H9 (cell line): ENCODE measurements at places on chromosomes 12 and 14.
A peak's percentile ranks its signal among the peaks of the same experiment; 100 is the strongest.

DNA sequence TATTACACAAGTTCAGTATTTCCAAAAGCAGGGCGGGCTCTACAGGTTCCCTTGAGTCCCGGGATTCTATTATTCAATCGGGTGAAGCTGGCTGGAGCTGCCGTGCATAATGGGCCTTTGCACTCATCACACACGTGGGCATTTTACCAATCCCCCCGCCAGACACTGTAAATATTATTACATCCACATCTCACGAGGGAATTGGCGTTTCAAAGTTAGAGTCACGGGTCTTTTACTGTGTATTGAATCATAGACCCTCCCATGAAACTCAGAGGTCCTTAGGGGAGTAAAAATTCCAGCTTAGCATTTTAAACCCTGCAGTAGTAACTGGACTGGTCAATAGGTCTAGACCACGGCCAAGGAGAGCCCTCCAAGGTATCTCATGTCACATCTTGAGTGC, 70.3 kb downstream of the MAP1LC3B2 start:
- no peaks in the 10 kb centered on the region for H3K27me3 ChIP-seq
- no peak overlapping the region for H3K4me3 ChIP-seq

DNA sequence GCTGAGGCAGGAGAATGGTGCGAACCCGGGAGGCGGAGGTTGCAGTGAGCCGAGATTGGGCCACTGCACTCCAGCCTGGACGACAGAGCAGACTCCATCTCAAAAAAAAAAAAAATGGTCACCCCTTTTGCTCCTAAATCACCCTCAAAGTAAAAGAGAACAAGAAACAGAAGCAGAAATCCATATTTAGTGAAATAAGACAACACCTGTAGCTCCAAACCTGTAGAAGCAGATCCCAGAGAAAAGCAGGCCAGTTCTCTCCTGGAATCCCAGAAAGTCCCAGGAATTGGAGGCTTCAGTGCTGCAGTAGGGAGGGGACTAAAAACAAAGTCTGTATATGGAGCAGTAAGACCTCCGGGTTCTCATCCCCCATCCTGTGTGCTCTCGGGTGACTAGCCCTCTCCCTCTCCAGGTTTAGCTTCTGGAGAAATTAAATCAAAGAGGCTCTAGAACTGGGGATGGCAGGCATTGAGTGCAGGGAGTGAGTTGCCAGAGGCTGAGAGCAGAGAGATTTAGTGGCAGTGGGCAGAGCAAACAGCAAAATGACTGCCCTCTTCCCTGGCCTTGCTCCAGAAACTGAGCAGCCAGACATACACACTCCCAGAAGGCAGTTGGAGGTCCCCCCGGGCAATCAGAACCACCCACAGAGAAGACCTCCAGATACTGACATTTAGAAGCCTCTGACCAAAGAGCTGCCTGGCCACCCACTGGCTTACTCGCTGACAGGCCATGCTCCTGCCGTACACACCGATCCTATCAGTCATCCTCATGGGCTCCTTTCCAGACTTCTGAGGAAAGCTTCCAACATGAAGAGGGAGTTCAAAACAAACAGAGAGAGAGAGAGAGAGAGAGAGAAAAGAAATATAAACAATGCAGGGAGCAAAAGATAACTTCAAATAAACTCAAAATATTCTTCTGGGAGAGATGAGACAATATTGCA, 6.3 kb upstream of the MLXIP start:
- DNase-seq, result no peak
- no peaks in the 10 kb centered on the region for H3K4me1 ChIP-seq
- no peaks in the 10 kb centered on the region for H3K27me3 ChIP-seq
- H3K27ac ChIP-seq, result no peak overlapping the region

- H3K36me3 ChIP-seq, result peaks cover 17% of the 10 kb centered on the region
- no peak overlapping the region for H3K27ac ChIP-seq
- H3K4me1 ChIP-seq, result peaks cover 2% of the 10 kb centered on the region; the same call in 1 of the 2 replicates
- no peak for DNase-seq
- no peaks in the 10 kb centered on the region for H3K27me3 ChIP-seq
These were observed 113.7 kb downstream of the PTPRR start for GRCh38 chr12:70806827-70807226.

DNA sequence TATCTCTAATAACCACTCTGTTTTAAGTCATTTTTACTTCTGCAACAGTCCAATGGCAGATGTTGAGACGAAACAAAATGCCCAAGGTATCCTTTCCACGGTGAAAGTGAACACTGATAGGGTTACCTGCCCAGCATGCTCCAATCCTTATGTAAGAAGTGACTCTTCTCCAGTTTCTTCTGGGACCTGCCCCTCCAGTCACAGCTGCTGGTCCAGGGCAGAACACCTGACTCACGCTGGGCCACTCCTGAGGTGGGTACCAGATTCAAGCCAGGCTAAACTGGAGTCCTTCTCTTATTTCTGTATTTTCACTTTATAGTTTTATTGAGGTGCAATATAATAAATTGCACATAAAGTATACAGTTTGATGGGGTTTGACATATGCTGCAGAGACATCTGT, 16.7 kb downstream of the NT5DC3 start:
- H3K27ac ChIP-seq, result no peak overlapping the region
- no peaks in the 10 kb centered on the region for H3K27me3 ChIP-seq
- H3K36me3 ChIP-seq, result peaks cover 15% of the 10 kb centered on the region
- no peak overlapping the region for H3K4me3 ChIP-seq

DNA sequence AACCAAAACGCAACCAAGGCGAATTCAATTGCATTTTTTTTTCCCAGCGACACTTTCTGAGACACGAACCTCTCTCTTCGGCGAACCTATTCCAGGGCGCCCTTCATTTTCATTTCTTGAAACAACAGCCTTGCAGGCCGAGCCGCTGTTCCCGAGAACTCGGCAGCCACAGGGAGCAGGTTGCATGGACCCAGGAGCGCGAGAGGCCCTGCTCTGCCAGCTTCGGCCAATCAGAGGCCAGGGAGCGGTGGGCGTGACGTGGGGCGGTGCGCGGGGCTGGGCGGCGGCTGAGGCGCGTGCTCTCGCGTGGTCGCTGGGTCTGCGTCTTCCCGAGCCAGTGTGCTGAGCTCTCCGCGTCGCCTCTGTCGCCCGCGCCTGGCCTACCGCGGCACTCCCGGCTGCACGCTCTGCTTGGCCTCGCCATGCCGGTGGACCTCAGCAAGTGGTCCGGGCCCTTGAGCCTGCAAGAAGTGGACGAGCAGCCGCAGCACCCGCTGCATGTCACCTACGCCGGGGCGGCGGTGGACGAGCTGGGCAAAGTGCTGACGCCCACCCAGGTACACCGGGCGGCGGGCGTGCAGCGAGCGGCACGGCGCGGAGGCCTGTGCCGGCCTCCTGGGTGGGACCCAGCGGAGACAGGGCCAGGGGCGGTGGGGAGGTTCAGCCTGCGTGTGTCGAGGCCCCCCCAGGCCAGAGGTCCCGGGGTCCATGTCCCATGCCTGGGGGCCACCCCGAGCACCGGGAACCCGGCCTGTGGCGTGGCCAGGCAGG, at the start of gene PEBP1:
PEBP1 (plus strand) TSS at position 337 of the 771 bp plus-strand sequence; CDS start at position 423, 86 bp downstream.
- H3K27ac ChIP-seq, result no peak within 1 kb of the TSS
- no peaks in the 10 kb centered on the region for H3K27me3 ChIP-seq
- peak; percentile 95 for DNase-seq
- peaks cover 34% of the 10 kb centered on the region for H3K36me3 ChIP-seq
- H3K4me3 ChIP-seq, result peak within 1 kb of the TSS; percentile 89

- H3K4me1 ChIP-seq, result no peaks in the 10 kb centered on the region; the same call in 1 of the 2 replicates
- no peak for DNase-seq
- H3K4me3 ChIP-seq, result no peak overlapping the region
- no peak overlapping the region for H3K27ac ChIP-seq
These were observed 61.4 kb upstream of the BEGAIN start for GRCh38 chr14:100648474-100649172.

- DNase-seq, result peak; percentile 86
- no peaks in the 10 kb centered on the region; the same call in 1 of the 2 replicates for H3K4me1 ChIP-seq
- H3K27ac ChIP-seq, result no peak within 1 kb of the TSS
- 0 out of 2 replicates have a peak, but pooled peaks cover 3% of the 10 kb centered on the region for H3K27me3 ChIP-seq
These were observed at the start of gene GLT8D2 for GRCh38 chr12:104049903-104050356. Gene GLT8D2, minus strand, starts transcription at chr12:104050187. Its CDS starts 30,539 bp downstream, at chr12:104019648.

- DNase-seq, result no peak
- H3K4me3 ChIP-seq, result no peak overlapping the region
- H3K27me3 ChIP-seq, result no peaks in the 10 kb centered on the region
- no peak overlapping the region for H3K27ac ChIP-seq
These were observed 62.6 kb downstream of the SEL1L start for GRCh38 chr14:81471062-81471461.

GRCh38 chr12:130813436-130813835, 25.6 kb downstream of the STX2 start:
- H3K4me3 ChIP-seq, result no peak overlapping the region
- DNase-seq, result peak; percentile 81
- no peaks in the 10 kb centered on the region for H3K27me3 ChIP-seq
- H3K4me1 ChIP-seq, result peaks cover 6% of the 10 kb centered on the region; the same call in 1 of the 2 replicates
- H3K36me3 ChIP-seq, result peaks cover 38% of the 10 kb centered on the region

DNA sequence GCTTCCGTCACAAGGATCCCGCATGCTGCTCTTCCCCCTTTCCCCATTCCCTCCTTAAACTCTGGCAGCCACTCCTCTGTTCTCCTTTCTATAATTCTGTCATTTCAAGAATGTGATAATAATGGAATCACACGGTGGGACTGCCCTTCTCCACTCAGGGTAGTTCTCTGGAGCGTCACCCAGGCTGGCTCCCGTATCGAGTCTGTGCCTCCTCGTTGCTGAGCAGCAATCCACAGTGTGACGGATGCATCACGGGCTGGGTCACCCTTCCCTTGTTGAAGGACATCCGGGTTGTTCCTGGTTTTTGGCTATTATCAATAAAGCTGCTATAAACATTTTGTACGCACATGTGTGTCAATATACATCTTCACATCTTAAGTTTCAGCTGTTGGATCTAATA, 5.7 kb upstream of the SYNE3 start:
- peaks cover 4% of the 10 kb centered on the region; the same call in 1 of the 2 replicates for H3K27me3 ChIP-seq
- no peak overlapping the region for H3K4me3 ChIP-seq
- no peak for DNase-seq

- H3K27ac ChIP-seq, result no peak overlapping the region
- no peak for DNase-seq
- H3K4me1 ChIP-seq, result no peaks in the 10 kb centered on the region
- H3K36me3 ChIP-seq, result no peaks in the 10 kb centered on the region
These were observed 3.0 kb downstream of the KRT5 start for GRCh38 chr12:52517005-52517835.

DNA sequence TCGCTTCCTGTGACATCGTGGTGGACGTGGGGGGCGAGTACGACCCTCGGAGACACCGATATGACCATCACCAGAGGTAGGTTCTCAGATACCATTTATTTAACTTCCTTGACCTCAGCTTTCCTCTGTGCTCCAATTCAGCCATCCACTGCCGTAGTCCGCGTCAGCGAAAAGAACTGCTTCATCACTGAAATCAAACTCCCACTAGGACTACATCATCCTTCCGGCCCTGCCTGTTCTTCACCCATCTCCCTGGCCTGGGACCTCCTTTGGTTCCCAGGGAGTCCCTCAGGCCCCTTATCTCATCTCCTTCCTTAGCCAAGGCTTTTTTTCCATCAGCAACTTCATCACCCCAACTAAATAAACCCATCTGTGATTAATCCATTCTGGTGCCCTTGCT, 692 bp downstream of the MYG1 start:
- no peak for DNase-seq
- no peak overlapping the region for H3K27ac ChIP-seq
- H3K27me3 ChIP-seq, result no peaks in the 10 kb centered on the region

- no peaks in the 10 kb centered on the region for H3K36me3 ChIP-seq
- H3K4me1 ChIP-seq, result no peaks in the 10 kb centered on the region
- no peak overlapping the region for H3K4me3 ChIP-seq
- no peaks in the 10 kb centered on the region for H3K27me3 ChIP-seq
- no peak for DNase-seq
- H3K27ac ChIP-seq, result no peak overlapping the region
These were observed 576.7 kb downstream of the SLC16A7 start for GRCh38 chr12:60172266-60173211.

- H3K27ac ChIP-seq, result no peak overlapping the region
- peaks cover 5% of the 10 kb centered on the region; the same call in 1 of the 2 replicates for H3K4me1 ChIP-seq
- no peak overlapping the region for H3K4me3 ChIP-seq
These were observed 87.0 kb downstream of the R3HDM2 start for GRCh38 chr12:57343703-57344378.

- DNase-seq, result peak; percentile 56
- H3K27me3 ChIP-seq, result no peaks in the 10 kb centered on the region
- peaks cover 6% of the 10 kb centered on the region for H3K36me3 ChIP-seq
- peak overlapping the region; percentile 91 for H3K4me3 ChIP-seq
- H3K4me1 ChIP-seq, result peaks cover 1% of the 10 kb centered on the region; the same call in 1 of the 2 replicates
These were observed 550 bp downstream of the TEAD4 start for GRCh38 chr12:2959505-2960389.

DNA sequence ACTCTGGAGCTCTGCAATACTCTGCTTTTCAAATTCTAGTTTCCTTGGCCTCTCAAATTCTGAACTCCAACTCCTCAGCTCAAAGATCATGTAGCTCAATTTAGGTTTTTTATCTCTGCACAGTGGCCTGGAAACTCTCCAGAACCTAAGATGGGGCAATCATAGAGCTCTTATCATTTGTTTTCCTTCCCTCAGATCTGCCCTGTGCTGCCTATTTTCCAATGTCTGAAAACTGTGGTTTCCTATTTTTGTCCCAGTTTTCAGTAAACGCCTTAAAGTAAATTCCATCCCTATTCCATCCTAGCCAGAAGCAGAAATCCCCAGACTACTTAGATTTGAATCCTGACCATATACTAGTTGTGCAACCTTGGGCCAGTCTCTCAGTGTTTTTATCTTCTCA, 73.2 kb downstream of the CEP83 start:
- no peak overlapping the region for H3K4me3 ChIP-seq
- DNase-seq, result no peak
- H3K27me3 ChIP-seq, result no peaks in the 10 kb centered on the region
- H3K4me1 ChIP-seq, result no peaks in the 10 kb centered on the region; the same call in 1 of the 2 replicates

DNA sequence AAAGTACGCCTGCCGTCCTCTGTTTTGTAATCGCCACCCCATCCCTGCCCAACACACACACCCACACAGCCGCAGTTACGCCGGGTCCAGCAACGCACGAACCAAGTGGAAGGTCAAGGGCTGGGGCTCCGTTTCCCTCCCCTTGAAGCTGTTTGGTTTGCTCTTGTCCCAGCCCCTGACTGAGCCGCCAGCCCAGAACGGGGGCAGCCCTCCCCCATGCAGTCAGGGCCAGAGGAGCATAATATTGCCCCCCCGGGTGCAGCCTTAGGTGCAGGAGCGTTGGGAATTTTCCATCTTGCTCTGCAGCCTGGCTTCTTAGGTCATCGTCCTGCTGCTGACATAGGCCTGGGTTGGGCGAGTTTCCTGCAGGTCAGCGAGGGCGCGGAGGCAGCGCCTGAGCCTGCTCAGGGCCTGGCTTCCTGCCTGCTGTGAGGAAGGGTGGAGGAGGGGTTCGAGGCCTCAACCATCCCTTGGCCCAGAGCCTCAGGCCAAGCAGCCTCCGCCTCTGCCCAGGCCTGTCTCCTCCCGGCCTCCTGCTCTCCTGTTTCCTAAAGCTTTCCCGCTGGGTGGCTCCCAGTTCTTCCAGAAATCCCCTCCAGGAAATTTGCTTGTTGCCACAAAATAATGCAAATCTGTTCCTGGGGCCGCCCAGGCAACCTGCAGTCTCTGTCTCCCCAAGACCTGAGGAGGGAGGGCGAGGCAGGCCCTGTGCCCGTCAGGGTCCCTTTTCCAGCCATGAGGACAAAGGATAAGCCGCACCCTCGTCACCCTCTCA, 44.5 kb downstream of the PSMA6 start:
- DNase-seq, result peak; percentile 84
- H3K36me3 ChIP-seq, result no peaks in the 10 kb centered on the region
- H3K4me3 ChIP-seq, result peak overlapping the region; percentile 54; the same call in 1 of the 3 replicates
